ENCODE measurements at places on chromosomes 13 and 19.

DNA sequence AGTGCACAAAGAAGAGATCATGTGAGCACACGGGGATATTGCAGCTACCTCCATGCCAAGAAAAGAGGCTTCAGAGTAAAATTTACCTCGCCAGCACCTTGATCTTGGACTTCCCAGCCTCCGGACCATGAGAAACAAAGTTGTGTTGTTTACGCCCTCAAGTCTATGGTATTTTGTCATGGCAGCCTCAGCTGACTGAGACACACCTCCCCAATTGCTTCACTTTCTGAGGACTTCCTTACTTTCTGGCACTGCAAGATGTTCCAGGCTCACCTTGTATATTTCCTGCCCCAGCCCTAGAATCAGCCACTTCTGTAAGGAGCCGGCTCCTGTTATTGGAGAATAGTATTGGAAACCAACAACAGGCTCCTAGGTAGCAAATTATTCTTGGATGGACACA lies 6.6 kb upstream of the CEBPG start:
- no peak for DNase-seq

- DNase-seq = no peak
Measured at GRCh38 chr13:41978007-41978406, 17.1 kb upstream of the VWA8 start.

DNA sequence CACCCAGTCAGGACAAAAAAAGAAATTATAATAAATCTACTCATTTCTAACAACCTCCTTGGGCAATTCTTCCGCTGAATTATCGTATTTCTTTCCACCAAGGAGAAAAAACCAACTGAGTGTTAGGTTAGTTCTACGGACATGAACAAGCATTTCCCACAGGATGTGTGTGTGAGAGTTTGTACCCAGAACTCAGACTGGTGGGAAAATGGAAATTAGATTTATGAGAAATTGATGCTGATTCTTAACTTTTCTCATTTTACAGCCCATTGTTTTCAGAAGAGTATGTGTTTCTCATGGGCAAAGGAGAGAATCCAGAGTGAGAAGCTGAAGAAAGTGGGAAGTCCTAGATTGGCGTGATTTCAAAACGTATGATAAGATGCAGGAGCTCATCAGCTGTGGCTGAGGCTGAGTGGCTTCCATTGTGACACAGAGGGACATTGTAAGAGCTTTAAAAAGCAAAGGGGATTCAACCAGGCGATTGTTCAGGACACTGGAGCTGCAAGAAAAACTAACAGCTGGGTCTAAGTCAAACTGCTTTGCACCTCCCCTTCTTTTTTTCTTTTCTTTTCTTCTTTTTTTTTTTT lies 184.7 kb upstream of the ARGLU1 start:
- no peak for DNase-seq

DNA sequence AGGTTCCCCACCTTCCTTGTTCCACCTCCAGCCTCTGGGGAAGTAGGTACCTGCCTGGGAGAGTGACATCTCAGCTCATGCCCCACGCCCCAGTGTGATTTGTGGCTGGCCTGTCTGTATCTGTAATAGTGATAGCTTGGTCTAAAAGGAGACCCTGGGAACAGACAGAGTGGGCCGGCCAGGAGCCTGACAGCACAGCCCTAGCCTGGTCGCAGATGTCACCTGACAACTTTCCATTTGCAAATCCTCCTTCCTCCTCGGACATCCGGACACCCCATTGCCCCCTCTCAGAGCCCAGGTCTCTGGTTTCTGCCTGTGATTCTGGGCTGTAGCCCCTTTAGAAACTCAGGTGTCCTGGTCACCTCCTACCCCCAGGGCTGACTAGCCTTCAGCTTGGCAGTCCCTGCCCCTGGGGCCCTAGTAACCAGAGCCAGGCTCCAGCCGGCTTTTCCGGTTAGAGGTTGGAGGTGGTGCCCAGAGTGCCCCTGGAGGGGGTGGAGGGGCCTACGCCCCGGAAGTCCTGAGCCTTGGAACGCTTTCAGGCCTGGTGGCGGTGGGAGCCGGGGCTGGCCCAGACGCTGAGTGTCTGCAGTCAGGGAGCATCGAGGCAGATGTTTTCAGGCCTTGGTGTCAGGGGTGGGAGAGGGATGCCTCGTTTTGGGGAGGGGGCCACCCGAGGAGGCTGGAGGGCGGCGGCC lies 6.5 kb downstream of the LRRC8E start:
- no peak for DNase-seq

- no peak for DNase-seq
Measured at GRCh38 chr19:8910775-8911414, 78.7 kb downstream of the MBD3L1 start.

- DNase-seq = no peak
Measured at GRCh38 chr13:42820451-42820850, 39.1 kb downstream of the FAM216B start.

DNA sequence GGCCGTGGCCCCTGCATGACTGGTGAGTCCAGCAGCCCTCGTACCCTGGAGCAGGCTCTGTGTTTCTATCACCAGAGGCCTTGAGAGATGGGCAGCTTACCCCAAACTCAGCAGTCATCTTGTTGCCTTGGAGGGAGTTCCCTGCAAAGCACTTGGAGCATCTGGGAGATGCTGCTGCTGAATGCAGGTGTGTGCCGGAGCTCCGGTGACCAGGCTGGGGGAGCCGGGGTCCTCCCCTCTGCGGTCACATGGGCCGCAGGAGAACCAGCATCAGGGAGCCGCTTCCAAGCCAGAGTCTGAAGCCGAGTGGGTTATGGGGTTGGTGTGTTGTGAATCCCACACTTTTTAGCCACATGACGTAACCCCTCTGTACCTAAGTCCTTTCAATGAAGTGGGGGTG lies 82.8 kb downstream of the TEX29 start:
- DNase-seq = no peak

- no peak for DNase-seq
Measured at GRCh38 chr19:16061943-16062342, 14.4 kb upstream of the TPM4 start.

DNA sequence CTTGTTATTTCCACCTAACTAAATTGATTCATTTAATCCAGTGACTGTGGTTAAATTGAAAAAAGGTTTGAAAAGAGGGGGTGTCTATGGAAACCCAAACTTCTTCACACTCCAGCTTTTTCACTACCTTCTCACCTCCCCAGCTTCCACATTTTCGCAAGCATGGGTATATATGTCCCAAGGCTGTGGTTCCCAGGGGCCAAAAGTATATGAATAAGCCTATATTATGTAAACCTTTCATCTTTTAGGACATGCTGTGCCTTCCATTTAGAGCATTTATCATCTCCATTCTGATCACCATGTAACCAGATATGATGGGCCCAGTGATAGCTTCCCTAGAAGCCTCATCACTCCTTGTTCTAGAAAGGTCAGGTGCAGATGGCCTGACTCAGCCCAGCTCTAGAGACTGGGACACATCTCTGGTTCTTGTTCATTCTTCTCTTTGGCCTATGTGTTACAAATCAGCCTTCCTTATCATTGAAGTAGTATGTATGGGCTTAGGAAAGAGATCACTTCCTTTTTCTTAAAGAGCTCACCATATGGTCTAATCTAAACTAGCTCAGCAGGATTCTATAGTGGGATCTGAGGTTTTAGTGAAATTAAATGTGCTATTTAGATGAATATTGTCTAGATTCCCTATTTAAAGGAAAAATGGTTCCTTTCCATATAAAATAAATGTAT lies 19.5 kb upstream of the ARL11 start:
- DNase-seq = no peak

DNA sequence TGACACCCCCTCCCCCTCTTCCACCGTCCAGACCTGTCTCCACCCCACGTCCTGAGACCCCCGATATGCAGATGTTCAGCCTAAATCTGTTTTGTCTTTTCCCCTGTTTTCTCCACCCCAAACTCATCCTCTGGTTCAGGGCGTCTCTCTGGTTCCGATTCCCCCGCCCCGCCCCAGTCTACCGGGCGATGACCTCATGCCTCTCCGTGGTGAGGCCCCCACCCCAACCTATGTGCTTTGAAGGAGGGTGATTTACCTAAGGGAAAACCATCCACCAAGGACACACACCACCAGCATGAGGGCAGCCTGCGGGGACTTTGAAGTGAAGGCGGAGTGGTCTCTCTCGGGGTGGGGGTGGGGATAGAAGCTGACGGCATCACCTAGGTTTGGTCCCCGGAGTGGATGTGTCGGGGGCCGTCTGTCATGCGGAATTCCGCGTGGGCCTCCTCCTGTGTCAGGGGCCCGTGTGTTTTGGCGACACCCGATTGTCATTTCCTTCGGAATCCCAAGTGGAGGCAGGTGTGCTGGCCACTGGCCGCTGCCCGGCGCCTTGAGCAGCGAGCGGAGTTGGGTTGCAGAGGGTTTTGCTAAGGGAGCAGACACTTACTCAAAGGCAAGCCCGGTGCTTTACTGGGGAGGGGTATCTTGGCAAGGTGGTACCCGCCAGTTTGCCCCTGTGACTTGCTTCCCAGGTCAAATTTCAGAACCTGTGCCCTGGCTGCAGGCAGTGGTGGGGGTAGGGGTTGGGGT lies 1.4 kb downstream of the FZR1 start:
- no peak for DNase-seq

DNA sequence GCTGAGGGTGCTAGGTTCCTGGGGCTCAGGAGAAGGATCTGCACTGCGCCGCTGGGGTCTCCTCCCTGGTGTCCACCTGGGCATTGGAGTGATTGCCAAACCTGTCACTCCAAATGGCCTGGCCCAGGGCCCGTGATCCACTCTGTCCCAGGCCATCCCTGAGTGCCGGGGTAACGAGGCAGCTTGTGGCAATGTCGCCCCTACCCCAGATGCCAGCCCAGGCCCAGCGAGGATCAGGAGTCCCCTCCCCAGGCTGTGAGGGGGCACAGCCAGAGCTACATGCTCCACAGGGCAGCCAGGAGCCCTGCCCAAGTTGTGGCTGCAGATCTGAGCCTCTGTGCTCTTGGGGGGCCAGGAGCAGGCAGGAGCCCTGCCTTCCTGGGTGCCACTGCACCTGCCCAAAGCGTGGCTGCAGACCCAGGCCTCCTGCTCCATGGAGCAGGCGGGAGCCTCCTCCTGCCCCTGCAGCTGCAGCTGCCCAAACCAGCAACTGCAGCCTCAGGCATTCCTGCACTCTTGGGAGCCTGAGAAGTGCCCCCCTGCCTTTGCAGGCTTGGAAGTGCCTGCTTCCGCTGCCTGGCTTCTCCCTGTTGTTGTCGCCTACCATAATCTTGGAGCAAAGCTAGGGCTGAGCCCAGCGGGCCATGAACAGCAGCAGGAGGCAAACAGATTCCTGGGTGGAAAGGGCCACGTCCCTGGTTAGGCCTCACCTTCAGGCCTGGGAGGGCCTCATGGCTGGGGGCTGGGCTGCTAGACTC lies 4.6 kb downstream of the IGFL4 start:
- no peak for DNase-seq

DNA sequence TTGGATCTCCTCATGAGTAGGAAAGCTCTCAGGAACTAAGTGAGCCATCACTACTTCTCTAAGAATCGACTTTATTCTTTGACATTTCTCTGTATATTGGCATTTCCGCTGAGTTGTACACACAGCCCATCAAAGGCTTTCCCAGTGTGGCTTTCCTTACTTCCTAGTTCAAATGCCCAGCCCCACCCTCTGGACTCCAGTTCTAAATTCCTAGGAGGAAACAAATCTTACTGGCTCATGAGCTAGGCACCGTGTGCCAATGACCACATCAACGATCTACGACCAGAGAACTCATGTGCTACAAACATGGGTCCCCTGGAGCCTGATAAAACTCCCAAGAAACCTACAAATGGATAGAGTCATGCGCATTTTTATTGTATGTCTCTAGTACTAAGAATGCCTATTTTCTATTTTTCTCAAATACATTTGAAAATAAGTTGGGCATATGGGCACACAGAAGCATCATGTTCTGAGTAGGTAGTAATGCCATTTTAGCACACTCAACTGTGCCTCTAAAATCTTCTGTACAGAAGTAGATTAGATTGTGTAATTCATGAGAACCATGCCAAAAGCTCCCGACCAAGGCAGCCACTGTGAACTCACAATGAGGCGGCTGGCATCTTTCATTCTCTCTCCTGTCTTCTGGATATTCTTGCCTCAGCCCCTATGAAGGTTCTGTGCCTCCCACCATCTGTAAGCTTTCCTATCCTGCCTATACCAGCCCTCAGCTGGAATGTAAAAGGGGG lies 10.5 kb upstream of the RAP2A start:
- peak; percentile 34 for DNase-seq

DNA sequence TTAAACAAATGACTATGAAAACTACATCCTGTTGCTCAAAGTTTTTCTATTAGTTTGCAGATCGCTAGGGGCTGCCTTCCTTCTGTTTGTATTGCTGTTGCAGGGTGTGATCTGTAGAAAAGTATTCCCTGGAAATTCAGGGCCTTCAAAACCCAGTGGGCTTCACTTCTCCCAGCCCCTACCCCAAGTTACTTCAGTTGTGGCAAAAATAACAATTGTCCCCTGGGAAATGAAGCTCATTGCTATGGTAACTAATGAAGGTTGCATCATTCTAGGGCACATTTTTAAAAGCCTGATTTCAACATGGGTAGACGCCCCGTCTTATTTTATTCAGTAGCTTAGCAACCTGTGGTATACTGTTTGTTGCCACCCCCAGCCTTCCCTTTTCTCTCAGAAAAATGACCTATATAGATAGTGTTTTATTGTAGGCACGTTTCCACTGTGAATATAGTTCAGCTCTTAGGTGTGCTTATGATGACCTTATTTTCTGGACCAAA lies 60.9 kb downstream of the WDFY2 start:
- no peak for DNase-seq

GRCh38 chr13:75651013-75651412 lies 14.9 kb downstream of the LMO7 start:
- no peak for DNase-seq

- no peak for DNase-seq
Measured at GRCh38 chr13:72505376-72505775, 222.1 kb downstream of the MZT1 start.

DNA sequence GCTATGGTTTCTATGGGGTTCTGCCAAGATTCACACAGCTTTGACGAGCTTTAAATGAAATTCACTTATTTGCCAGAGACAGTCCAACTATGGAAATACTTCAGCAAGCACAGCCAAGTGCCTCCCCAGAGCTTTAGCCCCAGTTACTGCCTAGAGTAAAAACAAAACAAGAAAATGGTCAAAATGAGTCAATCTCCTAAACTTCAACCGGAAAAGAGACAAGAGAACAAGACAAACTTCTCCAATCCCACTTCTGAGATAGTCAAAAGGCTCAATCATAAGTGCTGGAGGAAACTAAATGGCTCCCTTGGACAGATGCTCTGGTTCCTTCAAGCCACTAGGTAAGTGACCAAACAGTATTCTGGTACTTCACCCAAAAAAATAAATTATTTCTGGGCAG lies 65.8 kb downstream of the KATNAL1 start:
- DNase-seq = no peak

- DNase-seq = no peak
Measured at GRCh38 chr13:114072421-114072820, 60.0 kb downstream of the RASA3 start.

GRCh38 chr13:31150315-31150985 lies 11.3 kb downstream of the HSPH1 start:
- DNase-seq = no peak

DNA sequence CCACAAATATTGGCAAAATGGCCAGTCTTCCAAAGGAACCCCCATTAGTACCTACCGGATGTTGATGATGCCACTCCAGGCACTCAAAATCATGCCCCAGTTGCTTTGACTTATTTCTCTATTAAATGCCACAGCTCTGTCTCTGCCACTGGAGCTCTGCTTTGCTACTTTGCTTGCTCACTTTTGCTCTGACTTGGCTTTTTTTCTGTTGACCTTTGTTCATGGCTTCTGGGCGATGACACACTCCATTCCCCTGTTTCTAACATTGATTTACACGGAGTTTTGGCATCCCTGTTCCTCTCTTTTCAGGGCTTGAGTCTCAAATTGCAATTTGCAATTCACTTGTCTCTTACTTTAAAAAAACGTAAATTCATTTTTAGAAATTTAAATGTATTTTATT lies 217.1 kb upstream of the SPRY2 start:
- DNase-seq = no peak

- no peak for DNase-seq
Measured at GRCh38 chr13:107450931-107451330, 764.4 kb downstream of the LIG4 start.
